Left hindlimb (tissue), 1 donor: ENCODE measurements at places on chromosomes 1 and 21.

DNA sequence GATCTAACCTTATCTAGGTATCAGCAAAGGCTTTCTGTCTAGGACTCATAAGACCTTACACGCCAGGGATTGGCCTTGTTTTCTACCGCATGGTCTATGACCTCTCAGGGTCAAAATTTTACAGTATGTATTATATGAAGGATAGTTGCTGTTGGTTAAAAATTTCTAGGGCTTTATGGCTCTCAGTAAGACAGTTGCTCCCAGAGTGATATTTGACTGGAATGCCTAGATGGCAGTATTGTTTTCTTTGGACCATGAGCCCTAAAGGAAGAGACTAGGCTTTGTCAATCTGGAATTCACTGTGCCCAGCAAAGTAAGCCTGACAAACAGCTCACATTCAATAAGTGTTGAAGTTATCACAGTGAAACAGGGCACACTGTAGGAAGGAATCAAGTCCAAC lies 37.6 kb downstream of the C1orf87 start:
- DNase-seq, result no peak

- DNase-seq, result no peak
Measured at GRCh38 chr1:153687346-153688125, 9.0 kb downstream of the NPR1 start.

DNA sequence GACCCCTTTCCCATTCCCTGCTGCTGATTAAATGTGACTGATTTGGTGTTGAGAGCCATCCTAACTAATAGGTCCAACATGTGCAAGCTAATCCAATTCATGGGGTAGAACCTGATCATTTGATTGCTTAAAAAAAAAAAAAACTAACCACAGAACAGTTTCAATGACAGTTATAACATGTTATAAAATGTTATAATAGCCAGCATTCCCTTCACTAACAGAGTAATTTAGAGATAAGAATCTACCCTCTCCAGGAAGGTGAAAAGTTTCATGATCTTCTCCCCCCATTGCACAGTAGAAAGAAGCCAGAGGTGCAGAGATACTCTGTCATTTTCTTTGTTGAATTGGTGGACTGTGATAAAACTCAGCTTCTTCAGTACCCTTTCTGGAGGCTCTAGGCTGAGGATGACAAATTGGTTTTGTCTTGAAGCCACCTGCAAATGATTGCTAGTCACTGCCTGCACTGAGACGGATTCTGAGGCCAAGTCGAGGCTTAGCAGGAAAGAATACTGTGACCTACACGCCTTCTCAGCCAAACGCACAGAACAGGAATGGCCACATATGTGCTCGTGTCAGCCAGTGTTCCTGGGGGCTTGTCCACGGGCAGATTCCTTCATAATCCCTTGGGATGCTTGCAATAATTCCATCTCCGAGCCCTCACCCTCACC lies 215.7 kb upstream of the IRF2BP2 start:
- DNase-seq, result no peak

DNA sequence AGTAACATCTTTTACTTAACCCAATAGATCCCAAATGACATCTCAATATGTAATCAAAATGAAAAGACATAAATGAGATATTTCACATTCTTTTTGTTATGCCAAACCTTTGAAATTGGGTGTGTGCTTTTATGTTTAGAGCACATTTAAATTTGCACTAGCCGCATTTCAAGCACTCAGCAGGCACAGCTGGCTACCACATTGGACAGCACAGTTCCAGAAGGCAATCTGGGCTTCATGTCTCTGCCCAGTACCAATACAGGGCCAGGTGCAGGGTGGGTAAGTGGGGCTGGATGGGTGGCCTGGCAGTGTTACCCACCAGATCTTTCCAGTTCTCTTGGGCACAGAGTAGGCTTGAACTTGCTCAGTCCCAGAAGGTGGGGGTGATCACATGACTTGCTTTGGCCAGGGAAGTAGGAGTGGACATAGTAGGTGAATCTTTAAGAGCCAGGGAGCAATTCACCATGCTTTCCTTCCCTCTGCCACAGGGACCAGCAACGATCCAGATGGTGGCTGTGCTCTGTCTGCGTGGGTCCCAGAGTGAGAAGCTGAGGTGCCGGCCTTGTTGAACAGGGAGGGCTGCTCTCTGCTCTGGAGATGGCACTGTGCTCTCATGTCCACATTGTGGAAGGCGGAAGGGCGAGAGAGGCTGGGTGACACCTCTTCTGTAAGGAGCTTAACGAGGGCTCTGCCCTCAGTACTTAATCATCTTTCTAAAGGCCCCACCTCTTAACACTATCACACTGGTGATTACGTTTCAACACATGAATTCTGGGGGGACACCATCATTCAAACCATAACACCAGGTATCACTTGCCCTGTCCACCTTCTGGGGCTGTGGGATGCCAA lies 261.4 kb downstream of the GRIK3 start:
- DNase-seq, result no peak

DNA sequence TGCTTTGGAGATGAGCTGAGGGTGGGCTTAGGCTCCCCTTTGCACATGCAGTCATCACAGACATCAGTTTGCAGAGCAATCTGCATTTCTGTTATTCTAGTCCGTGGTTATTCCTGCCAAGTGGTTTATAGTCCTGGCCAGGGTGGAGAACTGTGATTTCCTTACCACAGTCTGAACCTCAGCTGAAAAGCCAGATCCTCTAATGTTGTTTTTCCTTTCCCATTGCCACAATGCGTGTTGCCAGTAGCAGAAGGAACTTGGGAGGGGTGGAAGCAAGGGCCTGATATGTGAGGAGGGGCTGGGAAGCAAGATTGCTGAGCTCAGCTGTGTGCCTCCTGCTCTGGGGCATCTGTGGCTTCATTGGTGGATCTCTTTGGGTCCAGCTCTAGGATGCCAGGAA lies 18.0 kb upstream of the ST3GAL3 start:
- no peak for DNase-seq

GRCh38 chr1:36773827-36774541 lies 260.3 kb downstream of the GRIK3 start:
- DNase-seq, result no peak

- no peak for DNase-seq
Measured at GRCh38 chr1:102896286-102896685, 212.0 kb downstream of the COL11A1 start.

DNA sequence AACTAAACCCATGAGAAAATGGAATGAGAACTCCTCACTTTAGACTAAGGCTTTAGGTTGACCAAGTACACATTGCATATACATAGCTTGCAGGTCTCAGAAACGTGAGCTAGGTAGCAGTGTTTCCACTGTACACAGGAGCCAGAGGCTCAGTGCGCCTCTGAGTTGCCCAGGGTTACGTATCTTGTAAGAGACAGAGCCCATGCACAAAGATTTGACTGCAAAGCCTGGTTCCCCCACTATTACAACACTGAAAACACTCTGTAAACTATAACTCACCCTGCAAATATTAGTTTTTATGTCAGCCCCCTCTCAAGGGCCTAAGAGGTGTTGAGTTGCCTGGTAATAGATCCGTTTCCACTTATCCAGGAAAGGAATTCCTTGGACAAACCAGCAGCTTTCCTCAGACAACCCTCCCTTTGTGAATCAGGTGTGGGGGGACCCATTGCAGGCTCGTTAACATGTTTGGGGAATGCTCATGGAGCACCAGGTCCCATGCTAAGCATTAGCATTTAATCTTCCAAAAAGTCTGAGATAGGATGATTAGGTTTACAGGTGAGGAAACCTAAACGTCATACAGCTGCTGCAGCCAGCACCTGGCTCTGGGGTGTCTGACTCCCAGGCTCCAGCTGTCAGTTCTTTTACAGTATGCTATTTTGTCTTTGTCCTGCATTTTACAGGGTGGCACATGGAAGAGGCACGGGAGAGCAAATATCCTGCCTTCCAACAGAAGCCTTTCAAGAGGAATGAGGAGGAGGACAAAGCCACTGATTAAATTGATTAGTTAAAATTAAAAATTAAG lies 25.7 kb downstream of the TENT5C start:
- no peak for DNase-seq

DNA sequence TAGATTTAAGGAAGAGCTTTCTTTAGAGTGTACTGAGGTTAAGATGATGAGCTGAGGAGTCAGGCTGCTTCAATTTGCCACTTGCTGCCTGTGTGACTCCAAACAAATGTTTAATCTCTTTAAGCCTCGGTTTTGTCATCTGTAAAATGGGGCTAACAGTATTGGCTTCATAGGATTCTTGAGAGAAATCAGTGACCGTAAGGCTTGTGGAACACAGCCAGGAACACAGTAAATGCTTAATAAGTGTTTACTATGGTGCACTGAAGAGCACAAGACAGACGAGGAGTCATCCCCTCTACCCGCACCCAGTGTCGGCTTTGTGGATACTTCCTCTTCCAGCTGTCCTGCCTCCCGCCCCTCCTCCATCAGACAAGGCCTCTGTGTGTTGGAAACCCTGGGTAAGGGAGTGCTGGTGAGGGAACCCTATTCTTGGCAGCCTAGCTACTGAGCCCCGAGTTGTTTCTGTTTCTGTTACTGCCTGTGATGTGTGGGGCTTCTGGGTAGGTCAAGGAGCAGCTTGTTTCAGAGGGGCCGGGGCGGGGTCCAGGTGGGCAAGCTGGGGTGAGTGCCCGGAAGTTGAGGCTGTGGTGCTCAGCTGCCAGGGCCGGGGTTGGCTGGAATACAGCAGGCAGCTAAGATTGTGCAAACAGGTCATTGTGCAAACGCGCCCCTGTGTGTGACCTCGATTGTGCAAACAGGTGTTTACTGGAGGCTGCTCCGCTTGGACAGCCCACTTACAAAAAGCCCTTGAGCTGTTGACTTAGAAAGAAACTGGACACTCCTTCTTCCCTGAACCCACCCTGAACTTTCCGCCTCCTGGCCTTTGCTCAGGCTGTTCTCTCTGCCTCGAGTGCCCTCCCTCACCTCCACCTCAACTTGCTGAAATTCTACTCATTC lies 4.0 kb upstream of the CSF3R start:
- no peak for DNase-seq

GRCh38 chr1:246790833-246791232 lies 66.6 kb downstream of the SCCPDH start:
- no peak for DNase-seq

DNA sequence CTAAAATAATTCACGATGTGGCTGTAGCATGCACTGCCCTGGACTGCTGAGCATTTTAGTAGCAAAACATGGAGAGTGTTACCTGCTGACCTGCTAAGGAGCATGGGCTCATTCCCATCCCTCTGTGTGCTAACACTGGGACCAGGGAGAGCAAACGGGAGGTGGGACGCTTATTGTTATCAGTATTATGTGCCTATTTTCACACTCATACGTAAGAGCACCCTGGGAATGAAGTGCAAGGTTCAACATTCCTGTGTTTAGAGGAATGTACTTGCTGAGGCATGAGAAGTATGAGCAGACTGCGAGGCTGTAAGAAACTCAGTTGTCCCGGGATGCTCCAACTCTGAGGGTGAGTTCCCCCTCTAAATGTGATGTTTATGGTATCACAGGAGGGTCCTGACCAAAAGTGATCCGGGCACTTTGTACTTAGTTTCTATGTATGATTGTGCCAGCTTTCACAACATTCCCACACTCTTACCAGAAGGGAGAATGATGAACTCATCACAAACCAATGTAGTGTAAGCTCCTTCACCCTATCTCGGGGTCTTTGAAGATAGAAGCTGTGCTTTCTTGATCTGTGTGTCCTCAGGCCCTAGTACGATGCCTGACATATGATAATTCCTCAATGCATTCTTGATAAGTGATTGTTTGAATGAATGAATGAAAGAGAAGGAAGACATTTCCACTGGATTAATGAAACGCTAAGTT lies 164.8 kb downstream of the KCNJ6 start:
- no peak for DNase-seq

GRCh38 chr1:243438815-243439214 lies 183.0 kb downstream of the SDCCAG8 start:
- no peak for DNase-seq

DNA sequence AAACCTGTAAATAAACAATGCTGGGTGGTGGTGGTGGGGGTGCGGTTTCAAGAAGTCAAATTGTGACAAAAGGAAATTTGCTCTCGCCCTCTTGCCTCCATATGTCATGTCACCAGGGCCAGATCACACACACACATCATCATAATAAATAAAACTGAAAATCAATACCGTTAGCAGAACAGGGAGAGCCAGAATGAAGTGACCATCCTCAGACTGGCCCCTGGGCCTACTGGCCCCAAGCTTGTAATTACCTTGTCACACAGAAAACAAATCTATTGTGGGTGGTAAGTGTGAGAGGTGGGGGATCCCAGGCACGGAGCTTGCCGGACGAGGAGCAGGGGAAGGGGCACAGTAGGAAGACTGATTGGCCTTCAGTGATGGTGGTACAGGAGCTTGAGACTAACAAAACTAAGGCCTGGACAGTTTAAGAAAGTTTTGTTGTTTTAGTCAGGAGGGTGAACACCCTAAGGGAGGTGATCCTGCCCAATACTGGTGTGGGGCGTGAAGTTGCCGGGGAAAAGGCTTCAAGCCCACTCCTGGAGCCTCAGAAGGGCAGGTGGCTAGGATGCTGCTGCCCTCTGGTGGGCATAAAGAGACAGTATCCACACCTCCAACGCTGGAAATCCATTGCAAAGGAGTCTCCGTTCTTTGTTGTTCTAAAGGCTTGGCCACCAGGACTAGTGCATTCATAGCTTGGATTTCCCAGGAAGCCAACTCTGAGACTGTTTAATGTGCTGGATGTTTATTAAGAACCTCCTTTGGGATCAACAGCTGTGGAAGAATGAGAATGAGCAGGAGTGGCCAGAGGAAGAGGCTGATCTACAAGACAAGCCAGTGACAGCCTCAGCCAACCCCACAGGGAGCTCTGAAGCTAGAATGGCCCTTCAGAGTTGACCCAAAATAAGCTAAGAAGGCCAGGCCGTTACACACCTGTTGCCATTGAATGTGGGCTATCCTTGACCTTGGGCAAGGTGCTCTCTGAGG lies 8.1 kb upstream of the C1orf216 start:
- peak; percentile 41 for DNase-seq

DNA sequence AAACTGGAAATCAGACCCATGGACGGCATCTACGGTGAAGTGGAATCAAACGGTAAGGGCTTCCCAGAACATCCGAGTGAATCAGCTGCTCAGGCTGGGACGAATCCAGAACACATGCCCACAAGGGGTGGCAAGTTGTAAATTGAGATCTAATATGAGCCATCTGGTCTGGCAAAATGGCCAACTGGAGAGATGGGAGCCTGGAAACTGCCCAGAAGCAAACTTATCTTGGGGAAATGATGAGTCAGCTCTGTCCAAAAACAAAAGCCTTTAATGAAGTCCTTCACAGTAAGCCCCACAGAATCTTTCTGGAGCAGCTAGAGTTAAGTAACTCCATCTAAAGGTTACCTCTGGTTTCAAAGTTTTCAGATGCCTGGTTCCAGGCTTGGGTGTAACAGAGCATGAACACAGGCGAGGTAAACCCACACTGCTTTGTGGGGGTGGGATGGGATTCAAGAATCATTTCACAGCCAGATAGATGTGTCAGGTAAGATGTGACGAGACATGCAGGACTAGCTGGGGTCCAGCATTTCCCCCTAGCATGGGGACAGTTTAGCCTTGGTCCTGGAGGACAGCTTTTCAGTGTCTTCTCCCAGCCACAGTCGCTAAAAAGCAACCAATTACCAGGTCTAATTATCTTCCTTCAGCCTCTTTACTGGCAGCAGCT lies 10.5 kb upstream of the SRP9 start:
- peak; percentile 54 for DNase-seq

GRCh38 chr1:33563699-33564098 lies 91.3 kb downstream of the ZSCAN20 start:
- no peak for DNase-seq
